ENCODE measurements at places on chromosomes 12 and 14.

- peak; percentile 17 for DNase-seq
These were observed 75.3 kb upstream of the FAR2 start for GRCh38 chr12:29073631-29074239.

DNA sequence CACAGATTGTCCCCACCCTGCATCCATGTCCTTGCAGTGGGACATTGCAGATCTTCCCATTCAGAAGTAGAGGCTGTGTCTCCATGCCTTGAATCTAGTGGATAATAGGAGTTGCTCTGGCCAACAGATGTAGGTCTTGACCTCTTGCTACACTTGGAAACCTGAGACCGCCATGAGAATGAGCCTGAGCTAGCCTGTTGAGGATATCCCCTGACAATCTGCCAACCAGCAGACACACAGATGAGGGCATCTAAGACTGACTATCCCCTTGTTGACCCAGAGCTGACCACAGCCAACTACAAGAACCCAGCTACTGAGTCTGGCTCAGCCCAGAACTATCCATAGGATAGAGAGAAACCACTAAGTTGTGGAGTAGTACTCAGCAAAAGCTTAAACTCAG, 161.1 kb upstream of the NOS1 start:
- no peak for DNase-seq

DNA sequence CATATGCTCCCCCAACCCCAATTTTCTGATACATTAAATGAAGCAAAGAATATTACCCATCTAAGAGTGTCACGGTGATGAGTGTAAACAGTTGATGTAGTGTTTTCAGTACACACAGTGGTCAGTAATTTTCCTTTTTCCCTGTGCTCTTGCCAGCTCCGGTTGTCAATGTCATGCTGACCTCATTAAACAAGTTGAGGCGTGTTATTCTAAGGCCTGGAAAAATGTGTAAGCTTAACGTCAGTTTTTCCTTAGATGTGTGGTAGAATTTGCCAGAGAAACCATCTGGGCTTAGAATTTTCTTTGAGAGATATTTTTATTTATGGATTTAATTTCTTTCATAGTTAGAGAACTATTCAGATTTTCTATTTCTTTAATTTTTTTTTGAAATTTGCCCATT, 11.7 kb upstream of the SERPINA6 start:
- DNase-seq = no peak

GRCh38 chr14:101838476-101838875, 77.0 kb downstream of the PPP2R5C start:
- no peak for DNase-seq

DNA sequence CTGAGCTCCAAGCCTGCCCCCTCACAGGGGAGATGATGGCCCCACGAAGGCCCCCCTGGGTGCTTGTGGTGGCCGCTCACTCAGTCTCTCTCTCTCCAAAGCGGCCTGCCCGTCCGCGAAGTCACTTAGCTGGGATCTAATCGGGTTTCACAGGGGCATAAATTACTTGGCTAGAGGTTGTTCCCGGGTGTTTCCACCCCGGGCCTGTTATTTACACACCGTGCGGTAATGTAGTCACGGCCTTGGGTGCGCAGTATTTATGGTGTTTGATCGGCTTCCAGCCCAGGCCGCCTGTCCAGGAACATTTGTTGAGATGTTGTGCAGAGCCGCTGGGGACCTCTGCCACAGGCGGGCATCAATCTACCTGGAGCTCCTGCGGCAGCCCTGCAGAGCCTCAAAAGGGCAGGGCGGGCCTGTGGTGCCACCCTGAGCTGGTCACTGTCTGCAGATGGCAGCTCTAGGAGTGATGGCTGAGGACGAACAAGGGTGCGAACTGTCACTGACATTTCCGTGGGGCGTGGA, 91.2 kb downstream of the KIF26A start:
- DNase-seq = no peak

DNA sequence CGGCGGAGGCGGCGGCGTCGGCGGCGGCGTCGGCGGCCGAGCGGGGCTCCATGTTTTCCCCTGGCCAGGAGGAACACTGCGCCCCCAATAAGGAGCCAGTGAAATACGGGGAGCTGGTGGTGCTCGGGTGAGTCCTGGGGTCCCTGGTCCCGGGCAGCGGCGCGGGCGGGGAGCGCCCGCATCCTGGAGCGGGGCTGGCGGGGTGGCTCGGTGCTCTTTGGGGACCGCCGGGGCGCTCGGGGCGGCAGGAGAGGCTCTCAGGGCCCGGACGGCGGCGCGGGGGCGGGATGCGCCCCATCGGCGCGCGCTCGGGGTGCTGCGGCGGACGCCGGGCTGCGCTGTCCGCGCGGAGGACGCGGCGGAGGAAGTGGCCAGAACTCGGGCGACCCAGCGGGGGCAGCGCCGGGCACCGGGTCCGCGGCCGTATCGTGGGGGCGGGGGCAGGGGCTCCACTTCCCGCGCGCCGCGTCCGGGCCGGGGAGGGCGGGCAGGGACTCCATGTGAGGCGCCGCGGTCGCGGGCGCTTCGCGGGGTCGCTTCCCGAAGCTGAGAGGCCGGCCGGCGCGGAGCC, 485 bp downstream of the PELI2 start:
- peak; percentile 50 for DNase-seq

GRCh38 chr14:42229976-42230375, 623.3 kb downstream of the LRFN5 start:
- DNase-seq = no peak

DNA sequence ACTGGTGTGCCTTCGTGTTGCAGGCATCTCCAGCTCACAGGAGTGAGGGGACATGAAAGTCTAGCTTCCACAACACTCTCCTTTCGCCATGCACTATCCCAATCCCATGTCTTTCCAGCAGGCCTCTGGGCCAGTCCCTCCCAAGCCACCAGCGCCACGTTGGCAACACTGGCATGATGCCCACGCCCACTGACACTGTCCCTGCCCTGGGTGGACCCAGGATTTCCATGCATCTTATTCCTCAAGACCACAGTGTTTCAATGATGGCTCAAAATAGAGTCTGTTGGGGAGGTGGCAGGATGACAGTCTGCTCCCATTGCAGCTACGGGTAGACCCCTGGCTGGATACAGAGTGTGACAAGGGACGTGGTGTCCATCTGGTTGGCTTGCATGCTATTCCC, 2.3 kb downstream of the SP7 start:
- DNase-seq = no peak

Data from body of pancreas (tissue), 4 donors.